ENCODE measurements at places on chromosomes 2 and 18.

DNA sequence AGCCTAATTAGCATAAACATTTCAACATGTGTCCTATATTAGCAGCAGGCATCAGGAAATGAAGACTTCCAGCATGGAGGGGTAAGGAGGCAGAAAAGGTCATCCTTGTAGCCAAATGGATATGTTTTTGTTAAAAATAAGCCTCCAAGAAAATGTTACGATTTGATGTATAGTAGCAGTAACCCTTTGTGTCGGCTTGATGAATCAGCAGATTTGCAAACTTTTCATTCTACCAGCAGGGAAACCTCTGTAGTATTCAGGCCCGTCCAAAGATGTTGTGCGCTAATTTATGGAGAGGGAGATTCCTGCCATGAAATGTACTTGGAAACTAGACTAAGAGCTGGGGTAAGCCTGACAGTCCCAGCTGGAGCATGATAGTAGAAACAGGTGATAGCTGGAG is 780.8 kb upstream of the KLHL29 start:
- DNase-seq, result no peak

DNA sequence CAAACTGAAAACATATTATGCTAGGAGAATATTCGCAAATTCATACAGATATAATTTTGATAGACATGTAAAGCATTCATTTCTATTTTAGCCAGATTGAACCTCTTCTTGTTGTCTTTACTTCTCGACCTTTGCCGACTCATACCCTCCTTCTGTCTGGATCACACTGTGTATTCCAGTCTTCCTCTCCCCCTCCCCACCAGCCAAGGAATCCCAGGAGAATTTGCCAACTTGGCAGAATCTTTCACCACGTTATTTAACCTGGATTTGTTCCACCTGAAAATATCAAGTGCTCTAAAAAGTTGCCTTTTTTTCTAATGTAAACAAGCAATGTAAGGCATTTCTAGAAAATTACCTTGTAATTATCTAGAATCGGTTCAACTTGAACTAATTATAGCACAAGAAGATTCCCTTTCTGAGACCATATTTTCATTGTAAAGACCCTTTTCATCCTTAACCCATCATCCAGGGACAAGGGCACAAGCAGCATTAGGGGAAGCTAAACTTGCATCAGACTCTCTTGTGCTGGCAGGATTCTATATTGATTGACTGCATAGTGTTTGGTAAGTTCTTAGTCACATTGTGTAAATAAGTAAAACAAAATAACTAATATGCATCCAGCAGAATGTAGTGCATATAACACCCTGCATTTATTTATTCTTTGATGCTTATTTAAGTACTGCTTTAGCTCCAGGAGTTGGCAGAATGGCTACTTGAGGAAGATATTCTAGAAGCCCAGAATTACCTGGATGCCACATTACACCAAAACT is 1328.7 kb upstream of the NXPH2 start:
- DNase-seq, result no peak

DNA sequence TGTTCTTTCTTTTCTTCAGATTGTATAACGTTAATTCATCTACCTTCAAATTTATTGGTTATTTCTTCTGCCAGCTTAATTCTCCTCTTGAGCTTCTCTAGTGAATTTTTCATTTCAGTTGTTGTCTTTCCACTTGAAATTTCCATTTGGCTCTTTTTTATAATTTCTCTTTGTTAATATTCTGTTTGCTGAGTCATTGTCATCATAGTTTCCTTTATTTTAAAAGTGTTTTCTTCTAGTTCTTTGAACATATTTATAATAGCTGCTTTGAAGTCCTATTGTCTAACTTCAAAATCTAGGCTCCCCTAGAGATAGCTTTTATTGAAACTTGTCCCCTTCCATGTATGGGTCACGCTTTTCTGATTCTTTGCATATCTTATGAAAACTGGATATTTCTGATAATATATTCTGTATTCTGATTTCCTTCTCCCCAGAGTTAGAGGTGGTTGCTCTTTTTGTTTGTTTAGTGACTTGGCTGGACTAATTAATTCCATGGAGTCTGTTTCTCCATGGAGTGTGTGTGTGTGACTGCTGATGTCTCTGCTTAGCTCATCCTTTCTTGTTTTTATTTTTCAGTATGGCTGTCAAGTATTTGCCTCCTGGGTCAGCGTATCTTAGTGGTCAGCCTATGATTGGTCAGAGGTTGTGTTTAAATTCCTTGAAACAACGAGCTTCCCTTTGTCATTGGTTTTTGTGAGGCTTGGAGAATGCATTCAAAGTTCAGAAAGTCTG is 47.6 kb downstream of the DIS3L2 start:
- DNase-seq, result no peak

- no peak for DNase-seq
These were observed 610.0 kb downstream of the KCNJ3 start for GRCh38 chr2:155308367-155309009.

DNA sequence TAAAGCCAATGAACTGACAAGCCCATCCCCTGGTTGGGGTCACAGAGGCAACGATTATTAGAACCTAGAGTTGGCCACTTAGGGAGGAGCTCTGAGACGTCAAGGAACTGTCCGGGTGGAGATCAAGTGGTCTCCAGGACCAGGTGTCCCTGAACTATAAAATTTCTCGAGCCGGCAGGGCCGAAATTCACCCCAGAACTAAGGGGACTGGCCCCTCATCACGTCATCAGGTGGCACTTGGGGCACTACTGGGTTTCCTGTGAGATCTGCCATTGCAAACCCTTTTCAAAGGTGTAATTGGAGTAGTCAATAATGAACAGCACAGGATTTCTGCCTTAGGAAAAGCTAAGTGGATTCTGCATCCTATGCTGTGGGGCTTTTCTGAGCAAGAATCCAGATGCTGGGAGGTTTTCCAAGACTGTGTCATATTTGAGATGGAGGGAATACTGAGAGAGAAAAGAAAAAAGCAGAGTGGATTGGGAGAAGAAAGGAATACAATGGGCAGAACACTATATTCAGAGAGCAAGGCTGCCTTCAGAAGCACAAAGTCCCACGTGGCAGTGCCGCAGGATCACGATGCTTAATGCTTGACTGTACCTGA is 113.6 kb downstream of the ALPK2 start:
- no peak for DNase-seq

DNA sequence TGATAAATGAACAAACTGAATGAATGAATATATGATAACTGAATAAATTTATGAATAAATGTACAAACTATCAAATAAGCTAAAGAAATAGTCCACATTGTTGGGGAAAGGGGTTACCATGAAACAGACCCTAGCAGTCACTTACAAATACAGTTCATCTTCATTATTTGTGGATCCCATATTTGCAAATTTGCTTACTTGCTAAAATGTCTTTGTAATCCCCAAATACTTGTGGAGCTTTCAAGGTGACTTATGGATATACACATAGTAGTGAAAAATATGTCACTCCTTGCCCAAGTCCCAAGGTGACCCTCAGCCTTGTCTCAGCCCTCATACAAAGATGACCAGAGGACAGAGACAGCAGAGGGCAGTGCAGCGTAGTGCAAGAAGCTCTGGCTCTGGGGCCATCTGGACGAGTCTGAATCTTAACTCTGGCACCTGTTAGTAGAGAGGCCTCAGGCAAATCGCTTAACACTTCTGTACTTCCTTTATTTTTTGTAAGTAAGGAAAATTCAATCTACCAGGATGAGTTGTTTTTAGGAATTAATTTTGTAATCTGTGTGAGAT is 3.1 kb downstream of the PAIP2B start:
- DNase-seq, result peak; percentile 2

- no peak for DNase-seq
These were observed 516.7 kb downstream of the ERBB4 start for GRCh38 chr2:212021947-212022346.

GRCh38 chr18:78979056-78979729 is 425 bp upstream of the SALL3 start:
- no peak for DNase-seq
